ENCODE measurements at places on chromosomes 4 and X. TPM values are rescaled to one million over a fixed set of nuclear protein-coding genes. Genes with fewer than 3 reads are reported as not detected.

DNA sequence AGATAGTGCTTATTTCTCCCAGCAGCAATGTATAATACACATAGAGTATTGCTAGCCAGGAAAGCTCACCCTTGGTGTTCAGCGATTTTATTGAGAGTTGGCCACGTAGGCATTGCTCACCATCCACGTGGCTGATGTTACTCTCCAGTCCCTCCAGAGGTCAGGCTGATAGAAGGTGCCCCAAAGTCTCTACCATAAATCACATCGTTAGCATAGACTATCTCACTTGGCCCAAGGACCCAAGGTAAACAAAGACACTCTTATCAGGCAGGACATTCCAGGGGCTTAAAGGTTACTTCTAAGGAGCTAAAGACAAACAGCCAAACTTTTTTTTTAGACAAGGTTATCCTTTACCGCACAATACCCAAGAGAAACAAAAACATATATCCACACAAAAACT lies 30.3 kb upstream of the RGN start:
- no peaks in the 10 kb centered on the region for H3K36me3 ChIP-seq
- no peaks in the 10 kb centered on the region for H3K4me1 ChIP-seq
- H3K27ac ChIP-seq = no peak overlapping the region

Gene TAF7L
- total RNA-seq = not detected

Gene ANXA3
- 1.0 TPM for total RNA-seq

- no peaks in the 10 kb centered on the region for H3K36me3 ChIP-seq
- no peak overlapping the region for H3K27ac ChIP-seq
- no peak overlapping the region for H3K4me3 ChIP-seq
- no peak for DNase-seq
- H3K4me1 ChIP-seq = peaks cover 13% of the 10 kb centered on the region
Measured at GRCh38 chr4:76723924-76724323, 174.0 kb downstream of the SOWAHB start.

GRCh38 chr4:183600189-183600685 lies 58.7 kb downstream of the RWDD4 start:
- H3K4me3 ChIP-seq = no peak overlapping the region
- H3K27ac ChIP-seq = no peak overlapping the region
- H3K36me3 ChIP-seq = no peaks in the 10 kb centered on the region
- no peaks in the 10 kb centered on the region for H3K27me3 ChIP-seq

- no peaks in the 10 kb centered on the region for H3K36me3 ChIP-seq
- H3K4me1 ChIP-seq = peaks cover 13% of the 10 kb centered on the region
- no peak overlapping the region for H3K27ac ChIP-seq
- DNase-seq = no peak
Measured at GRCh38 chr4:5760246-5760645, 49.2 kb downstream of the EVC start.
